Activated CD8-positive, alpha-beta T cell treated with anti-CD3 and anti-CD28 coated beads for 36 hours (primary cell): ENCODE measurements at places on chromosomes 7 and 10. TPM values are rescaled to one million over a fixed set of nuclear protein-coding genes. Genes with fewer than 3 reads are reported as not detected.

Gene ECD
- 33.9 TPM for total RNA-seq

Gene PEX1
- 16.9 TPM for total RNA-seq

Gene DKK1
- total RNA-seq, result not detected

GRCh38 chr10:90347239-90347638 lies 510.6 kb downstream of the HTR7 start:
- no peak for DNase-seq

DNA sequence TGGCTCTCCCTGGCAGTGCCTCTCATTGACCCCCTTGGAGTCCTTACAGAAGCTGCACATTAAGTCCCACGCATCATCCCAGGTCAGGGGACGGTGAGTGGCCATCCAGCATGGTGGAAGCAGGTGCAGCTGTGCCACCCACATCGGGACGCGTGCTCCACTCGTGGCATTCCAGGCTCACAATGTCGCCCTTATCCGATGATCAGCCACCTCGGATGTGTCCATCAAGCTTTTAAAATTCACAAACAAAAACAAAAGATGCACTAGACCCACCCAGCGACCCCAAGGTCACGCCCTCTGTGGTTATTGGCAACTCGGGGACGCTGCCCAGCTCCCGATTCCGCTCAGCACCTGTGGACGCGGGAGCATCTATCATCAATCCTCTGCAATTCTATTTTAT lies 530.9 kb downstream of the PTPRN2 start:
- no peak for DNase-seq

DNA sequence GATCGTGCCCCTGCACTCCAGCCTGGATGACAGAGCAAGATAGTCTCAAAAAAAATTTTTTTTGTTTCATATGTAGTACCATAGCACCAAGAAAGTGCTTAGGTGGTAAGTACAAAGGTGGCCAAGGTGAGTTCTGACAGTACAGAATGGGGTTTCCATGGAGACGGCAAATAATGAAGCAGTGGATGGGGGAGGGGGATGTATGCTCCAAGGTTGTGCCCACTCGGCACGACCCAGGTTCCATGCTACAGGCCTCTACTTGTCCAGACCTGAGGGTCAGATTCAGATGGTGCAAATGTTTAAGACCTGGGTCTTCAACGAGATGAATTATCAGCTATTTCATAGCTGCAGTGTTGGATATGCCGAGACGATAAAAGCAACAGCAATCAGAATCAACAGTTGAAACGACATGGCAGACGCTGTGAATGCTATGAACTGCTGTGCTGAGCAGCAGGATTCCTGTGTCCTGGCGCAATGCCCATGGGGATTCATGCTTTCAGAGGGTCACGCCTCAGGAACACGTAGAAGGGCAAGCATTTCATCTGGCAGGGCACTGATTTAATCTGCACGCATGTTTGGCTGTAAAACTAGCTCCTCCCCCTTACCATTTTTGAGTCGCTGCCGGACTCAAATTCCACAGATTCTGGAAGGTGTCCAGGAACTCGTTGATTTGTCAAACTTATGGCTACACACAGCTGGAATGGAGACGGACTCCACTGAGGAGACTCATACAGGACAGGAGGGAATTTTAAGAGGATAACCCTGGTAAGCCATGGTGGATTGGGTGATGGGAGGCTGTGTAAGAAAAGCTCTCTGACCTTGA lies 256.5 kb downstream of the FRMD4A start:
- no peak for DNase-seq

DNA sequence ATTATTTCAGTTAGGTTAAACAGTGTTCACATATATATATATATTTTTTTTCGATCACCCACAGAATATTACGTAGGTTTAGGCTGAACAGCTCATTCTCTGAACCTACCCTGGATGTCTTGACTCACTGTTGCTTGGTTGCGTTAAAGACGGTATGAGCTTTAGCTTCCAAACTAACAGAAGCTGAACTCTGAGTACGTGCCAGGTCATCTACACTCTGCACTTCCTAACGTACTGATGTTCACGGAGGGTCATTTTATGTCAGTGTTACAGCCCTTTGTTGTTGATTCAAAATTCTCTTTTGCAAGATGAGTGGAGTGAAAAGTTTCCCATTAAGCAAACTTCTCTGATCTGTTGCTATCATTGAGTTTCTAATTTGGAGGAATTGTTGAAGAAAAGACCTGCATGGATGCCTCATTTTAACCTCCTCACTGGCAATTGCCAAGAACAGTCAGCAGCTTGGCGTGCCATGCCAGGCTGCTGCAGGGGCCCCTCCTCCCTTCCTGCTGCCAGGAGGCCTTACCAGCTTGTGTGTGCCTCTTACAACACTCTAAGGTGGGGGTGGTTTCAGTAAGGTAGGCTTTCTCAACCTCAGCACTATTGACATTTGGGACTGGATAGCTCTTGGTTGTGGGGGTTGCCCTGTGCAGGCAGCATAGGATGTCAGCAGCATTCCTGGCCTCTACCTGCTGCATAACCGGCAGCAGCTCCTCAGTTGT lies 44.3 kb downstream of the INSYN2A start:
- no peak for DNase-seq
